ENCODE measurements at places on chromosomes 3 and 15. TPM values are rescaled to one million over a fixed set of nuclear protein-coding genes. Genes with fewer than 3 reads are reported as not detected.

CAMK1 gene
- 19.7 TPM for polyA plus RNA-seq

ITPKA gene
- 28.4 TPM for polyA plus RNA-seq

ARID3B gene
- polyA plus RNA-seq = 5.3 TPM

IMPG2 gene
- polyA plus RNA-seq = not detected

DNA sequence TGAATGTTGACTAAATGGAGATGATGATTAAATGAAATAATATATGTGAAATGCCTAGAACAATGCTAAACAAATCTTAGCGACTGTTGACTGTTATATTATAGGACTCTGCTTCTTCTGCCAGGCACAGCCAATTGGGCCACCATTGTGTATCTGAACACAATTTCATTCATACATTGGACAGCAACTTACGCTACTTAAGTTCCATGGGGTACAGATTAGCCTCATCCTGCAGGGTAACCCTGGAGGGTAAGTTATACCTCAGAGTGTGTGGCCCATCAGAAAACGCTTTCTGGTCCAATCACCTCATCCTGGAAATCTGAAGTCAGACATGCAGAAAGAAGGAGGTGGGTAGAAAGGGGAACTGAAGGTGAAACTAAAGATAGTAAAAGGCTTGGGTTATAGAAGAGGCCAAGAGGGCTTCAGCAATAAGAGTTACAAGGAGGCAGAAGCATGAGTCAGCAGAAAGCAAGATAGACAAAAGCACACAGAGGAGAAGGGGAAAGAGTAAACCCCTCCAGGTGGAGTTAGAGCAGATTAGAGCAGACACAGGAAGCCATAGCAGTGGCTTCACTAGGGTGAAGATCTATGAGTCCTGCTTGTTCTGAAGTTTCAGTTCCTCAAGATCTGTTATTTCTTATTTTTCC, 119.3 kb upstream of the SLC24A5 start:
- no peak for DNase-seq

DNA sequence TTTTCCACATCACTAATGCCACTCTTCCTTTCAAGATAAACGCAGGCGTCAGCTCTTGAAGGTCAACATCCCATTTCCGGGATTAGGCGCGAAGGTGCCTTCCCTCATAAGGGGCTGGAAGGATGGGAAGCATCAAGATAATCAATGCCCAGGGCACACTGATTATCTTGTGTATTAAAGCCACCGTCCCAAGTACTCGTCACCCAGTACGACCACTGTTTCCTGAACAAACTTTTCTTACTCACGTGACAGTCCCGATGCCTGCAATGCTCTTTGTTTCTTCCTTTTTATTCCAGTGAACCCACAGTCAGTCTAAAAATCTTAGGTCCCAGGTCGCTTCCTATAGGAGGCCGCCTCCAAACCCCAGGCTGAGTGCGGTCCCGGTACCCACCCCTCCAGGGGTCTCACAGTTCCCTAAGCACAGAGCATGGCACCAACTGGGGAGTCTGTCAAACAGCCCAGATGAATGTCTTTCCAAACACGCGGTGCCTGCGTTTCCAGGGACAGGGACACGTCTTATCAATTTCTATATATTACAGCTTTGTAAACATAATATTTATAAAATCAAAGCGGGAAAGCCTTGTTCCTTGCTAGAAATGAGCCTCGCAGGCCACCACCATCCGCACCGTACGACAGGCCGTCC, 589 bp downstream of the ANAPC13 start:
- no peak for DNase-seq

DNA sequence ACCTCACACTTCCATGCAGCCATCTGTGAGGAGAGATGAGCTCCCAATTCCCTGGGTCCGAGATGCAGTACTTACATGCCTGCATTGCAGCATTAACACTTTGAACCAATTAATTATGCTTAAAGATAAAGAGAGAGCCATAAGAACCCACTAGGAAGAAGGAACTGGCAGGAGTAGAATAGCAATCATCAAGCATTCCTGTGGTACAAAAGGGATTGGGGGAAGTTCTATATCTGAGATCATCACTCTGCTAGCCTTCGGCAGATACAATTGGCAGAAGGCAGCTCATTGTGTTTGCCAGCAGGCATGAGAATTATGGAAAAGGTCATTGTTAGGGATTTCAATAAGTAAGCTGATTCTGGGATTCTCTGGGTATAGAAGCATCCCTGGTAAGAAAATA, 891.4 kb downstream of the NTRK3 start:
- DNase-seq = no peak

DNA sequence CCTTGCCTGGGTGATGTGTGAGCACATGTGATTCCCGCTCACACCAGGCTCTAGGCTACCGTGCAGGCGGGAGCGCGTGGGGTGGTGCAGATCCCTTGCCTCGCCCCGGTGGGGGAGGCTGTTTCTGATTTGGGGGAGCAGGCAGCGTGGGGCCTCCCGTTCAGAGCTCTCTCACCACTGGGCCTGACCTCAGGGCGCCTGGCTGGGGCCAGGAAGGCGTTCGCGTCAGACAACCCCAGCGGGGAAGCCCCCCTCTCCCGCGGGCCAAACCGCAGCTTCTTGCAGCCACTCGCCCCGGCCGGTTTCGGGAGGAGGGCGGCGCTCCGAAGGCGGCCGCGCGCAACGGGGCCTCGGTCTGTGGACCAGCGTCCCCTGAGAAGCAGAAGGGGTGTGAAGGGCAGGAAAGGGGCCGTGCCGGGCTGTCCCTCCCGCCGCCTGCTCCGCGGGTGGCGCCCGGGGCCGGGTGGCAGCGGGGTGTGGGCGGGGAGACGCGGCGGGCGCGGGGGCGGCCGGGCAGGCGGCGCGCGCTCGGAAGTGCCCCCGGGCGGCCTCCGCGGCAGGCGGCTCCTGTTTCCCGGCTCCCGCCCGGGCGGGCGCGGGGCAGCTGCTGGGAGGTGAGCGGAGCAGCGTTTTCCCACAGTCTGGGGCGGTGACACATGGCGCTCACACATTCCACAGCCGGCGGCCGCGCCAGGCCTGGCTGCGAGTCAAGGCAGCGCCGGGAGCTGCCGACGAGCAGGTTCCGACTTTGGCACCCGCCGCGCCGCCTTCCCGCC, 65.1 kb upstream of the HES1 start:
- peak; percentile 88 for DNase-seq

DNA sequence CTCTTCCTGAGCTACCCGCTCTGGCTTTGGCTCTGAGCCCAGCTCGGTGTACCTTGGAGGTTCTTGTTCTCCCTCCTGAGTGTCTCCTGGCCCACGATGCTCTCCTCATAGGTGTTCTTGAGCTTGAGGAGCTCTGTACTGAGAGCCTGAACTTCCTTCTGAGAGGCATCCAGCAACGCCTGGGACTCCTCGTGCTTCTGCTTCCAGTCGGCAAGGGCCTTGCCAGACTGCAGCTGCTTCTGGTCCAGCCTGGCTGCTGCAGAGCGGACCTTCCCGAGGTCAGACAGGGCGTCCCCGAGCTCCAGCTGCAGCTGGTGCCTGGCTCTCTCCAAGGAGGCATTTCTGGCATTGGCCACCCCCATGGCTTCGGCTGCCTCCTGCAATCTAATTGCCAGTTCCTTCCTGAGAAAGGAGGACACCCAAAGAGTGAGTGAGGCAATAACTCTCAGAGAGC, 99.8 kb downstream of the MYH15 start:
- DNase-seq = no peak

GRCh38 chr15:40111888-40112287, 3.2 kb upstream of the BMF start:
- no peak for DNase-seq

DNA sequence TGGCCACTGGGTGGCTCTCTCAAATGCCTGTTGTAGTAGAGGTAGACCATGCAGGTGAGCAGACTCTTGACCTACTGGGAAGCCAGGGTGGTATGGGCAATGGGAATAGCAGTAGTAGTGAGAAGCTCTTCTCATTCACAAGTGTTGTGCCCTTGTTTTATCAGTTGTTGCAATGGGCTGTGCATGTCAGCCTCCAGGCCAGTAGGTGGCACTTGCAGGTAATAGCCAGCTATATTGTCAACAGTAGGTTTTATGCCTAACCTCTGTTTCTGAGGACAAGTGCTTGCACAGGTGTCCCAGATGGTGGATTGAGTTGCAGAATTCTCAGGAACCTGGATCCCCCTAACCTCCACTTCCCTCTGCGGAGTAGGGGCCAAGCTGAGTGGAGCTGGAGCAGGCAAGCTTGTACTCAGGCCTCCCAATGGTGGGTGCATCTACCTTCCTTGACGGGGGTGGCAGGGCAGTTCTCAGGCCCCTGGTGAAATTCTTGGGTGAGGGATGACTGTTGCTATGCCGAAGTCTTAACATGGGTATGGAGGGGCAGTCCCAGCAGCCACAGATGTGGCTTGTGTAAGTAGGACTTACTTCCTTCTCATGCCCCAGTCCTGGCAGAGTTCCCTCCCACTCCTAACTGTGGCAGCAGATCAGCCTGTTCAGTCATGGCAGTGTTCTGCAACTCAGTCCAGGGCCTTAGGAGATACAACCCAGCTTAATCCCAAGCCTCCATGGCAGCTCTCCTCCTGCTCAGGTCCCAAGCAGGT, 104.3 kb downstream of the NEO1 start:
- DNase-seq = no peak

GRCh38 chr15:25670025-25670554, 193.0 kb downstream of the ATP10A start:
- DNase-seq = peak; percentile 89

DNA sequence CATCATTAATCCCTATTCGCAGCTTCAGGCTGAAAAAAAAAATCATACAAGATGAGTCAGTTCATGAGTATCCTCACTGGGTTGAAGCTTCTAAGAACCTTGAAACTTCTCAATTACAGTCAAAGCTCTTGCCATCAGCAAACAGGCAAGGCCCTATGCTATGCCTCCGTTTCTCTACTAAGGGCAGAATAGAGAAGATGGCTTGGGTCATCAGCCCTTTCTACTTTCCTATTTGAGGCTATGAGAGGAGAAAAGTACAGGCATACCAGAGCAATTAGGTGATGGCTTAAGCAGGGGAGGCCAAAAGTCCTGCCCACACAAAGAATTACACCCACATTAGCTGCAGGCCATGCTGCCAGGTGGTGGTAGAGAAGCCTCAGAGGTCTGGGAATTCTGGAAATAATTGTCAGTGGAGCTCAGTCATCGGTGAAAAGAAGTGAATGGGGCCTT, 89.0 kb downstream of the MRPL46 start:
- no peak for DNase-seq

- no peak for DNase-seq
Measured at GRCh38 chr3:30676424-30677346, 70.3 kb downstream of the TGFBR2 start.

DNA sequence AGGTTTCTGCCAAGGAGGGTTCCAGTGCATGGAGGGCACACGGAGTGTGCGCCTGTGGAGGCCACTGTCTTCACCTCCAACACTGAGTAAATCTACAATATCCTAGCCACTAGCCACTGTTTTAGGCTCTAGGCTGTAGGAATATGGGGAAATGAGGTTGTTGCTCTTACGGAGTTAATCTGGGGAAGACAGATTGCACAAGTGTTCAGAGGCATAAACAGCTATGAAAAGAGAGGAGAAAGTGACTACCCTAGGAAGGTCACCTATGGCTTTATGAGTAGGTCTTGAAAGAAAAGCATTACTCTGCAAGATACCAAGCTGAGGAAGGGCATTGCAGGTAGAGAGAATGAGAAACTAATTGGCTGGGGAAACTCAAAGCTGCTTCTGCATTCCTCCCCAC, 85.7 kb downstream of the CYP19A1 start:
- no peak for DNase-seq

GRCh38 chr3:93969443-93969842, 4.3 kb downstream of the PROS1 start:
- DNase-seq = no peak

- no peak for DNase-seq
Measured at GRCh38 chr3:71308836-71309235, 274.7 kb downstream of the FOXP1 start.

DNA sequence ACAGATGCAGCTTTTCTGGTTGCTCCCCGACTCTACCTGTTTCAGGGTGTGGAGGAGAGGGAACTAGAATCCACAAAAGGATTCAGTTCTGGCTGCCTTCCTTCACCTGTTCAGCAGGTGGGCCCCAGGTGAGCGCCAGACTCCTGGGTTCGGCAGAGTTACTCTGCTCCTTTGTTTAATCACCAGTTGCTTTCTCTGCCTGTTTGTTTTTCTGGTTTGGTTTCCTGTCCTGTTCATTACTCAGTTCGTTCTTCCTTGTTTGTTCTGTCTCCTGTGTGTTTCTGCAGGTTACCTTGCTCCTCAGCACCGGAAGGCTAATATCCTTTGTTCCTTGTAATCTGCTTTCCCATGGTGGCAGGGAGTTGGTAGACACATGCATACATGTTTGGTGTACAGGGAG, 508.5 kb upstream of the ATP11B start:
- DNase-seq = no peak

GRCh38 chr3:180804916-180805315, 107.6 kb upstream of the FXR1 start:
- DNase-seq = no peak

- no peak for DNase-seq
Measured at GRCh38 chr3:108548304-108548703, 37.9 kb upstream of the MYH15 start.

Measured in sigmoid colon (tissue), 7 donors.